ENCODE measurements at places on chromosomes 5 and 9. TPM values are rescaled to one million over a fixed set of nuclear protein-coding genes. Genes with fewer than 3 reads are reported as not detected.

DNA sequence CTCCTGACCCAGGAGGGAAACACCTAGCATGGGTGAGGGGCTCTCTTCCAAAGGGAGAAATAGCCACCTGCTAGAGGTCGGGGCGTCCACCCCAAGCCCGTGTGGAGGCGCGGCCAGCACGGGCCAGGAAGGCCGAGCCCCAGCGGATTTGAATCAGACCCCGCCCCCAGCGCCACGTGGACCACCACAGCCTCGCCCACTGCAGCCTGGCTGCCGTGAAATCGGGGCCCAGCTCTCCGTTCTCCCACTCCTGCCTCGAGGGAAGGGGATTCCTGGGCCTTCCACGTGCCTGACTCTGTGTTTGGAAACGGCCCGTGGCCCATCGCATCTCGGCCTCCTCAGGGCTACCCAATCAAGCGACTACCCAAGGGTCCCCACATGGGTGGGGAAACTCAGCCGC, 31.6 kb downstream of the SLC6A18 start:
- no peaks in the 10 kb centered on the region for H3K27me3 ChIP-seq
- H3K4me3 ChIP-seq = no peak overlapping the region
- no peaks in the 10 kb centered on the region for H3K36me3 ChIP-seq
- H3K27ac ChIP-seq = no peak overlapping the region
- no peaks in the 10 kb centered on the region for H3K4me1 ChIP-seq

- no peak overlapping the region for H3K27ac ChIP-seq
- H3K4me3 ChIP-seq = no peak overlapping the region
- no peaks in the 10 kb centered on the region for H3K27me3 ChIP-seq
- no peak for DNase-seq
Measured at GRCh38 chr5:14313986-14314690, 171.0 kb downstream of the TRIO start.

GRCh38 chr9:125655691-125656410, 51.2 kb downstream of the MAPKAP1 start:
- no peak overlapping the region for H3K4me3 ChIP-seq
- no peaks in the 10 kb centered on the region for H3K4me1 ChIP-seq
- H3K27ac ChIP-seq = no peak overlapping the region
- no peak for DNase-seq

- peaks cover 8% of the 10 kb centered on the region for H3K4me1 ChIP-seq
- H3K4me3 ChIP-seq = no peak overlapping the region
- no peak overlapping the region for H3K27ac ChIP-seq
- no peaks in the 10 kb centered on the region for H3K36me3 ChIP-seq
- H3K27me3 ChIP-seq = no peaks in the 10 kb centered on the region
Measured at GRCh38 chr5:76718381-76718832, 2.5 kb downstream of the F2R start.

GRCh38 chr9:79652598-79652997, 80.8 kb downstream of the TLE4 start:
- DNase-seq = no peak
- H3K27ac ChIP-seq = no peak overlapping the region
- H3K4me3 ChIP-seq = no peak overlapping the region
- H3K27me3 ChIP-seq = no peaks in the 10 kb centered on the region

The PTPN3 gene
- 16.9 TPM for total RNA-seq

The FAM221B gene
- 0.25 TPM for total RNA-seq

The CENPK gene
- 5.6 TPM for total RNA-seq

The PCDHGA8 gene
- 7.3 TPM for total RNA-seq

Measured in lung (tissue), 17 donors.